ENCODE measurements at places on chromosomes 13 and 19.

DNA sequence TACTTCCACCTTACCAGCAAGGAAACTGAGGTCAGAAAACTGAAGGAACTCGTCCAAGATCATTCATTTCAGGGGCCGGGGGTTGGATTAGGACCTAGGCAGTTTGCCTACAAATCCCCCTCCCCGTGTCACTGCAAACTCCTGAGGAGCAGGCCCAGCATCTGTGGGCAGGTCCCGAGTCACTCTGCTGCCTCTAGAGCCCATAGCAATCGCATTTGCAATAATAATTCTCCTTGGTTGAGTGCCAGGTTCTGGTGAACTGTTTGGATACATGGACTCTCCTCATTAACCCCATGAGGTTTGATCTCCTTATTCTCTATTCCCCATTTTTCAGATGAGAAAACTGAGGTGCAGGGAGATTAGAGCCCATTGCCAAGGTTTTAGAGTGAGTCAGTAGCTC, 903 bp downstream of the PIN1 start:
- no peak for DNase-seq

- DNase-seq, result no peak
These were observed 25.2 kb downstream of the PAN3 start for GRCh38 chr13:28163587-28163986.

DNA sequence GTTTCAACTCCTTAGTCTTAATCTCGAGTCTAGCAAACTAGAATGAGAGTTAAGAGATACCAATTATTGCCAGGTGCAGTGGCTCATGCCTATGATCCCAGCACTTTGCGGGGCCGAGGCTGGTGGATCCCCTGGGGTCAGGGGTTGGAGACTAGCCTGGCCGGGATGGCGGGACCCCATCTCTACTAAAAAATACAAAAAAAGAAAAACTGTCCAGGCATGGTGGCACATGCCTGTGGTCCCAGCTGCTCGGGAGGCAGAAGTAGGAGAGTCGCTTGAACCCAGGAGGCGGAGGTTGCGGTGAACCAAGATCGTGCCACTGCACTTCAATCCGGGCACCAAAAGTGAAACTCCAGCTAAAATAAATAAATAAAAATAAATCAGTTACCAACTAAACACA, 1119.5 kb upstream of the ATXN8OS start:
- no peak for DNase-seq

DNA sequence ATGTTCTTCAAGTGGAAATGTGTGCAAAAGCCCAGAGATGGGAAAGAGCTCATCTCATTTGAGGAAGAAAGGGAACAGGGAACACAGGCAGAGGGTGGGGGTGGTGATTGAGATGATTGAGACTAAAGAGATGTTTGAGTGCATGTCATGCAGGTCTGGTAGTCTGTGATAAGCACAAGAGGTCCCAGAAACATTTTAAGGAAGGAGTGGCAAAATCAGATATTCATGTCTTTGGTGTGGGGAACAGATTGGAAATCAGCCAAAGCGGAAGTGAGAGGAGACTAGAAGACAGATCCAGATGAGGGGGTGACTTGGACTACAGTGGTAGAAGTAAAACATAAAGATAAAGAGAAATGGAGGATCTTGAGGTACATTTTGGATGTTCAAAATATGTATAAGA, 39.4 kb upstream of the DACH1 start:
- DNase-seq, result no peak

DNA sequence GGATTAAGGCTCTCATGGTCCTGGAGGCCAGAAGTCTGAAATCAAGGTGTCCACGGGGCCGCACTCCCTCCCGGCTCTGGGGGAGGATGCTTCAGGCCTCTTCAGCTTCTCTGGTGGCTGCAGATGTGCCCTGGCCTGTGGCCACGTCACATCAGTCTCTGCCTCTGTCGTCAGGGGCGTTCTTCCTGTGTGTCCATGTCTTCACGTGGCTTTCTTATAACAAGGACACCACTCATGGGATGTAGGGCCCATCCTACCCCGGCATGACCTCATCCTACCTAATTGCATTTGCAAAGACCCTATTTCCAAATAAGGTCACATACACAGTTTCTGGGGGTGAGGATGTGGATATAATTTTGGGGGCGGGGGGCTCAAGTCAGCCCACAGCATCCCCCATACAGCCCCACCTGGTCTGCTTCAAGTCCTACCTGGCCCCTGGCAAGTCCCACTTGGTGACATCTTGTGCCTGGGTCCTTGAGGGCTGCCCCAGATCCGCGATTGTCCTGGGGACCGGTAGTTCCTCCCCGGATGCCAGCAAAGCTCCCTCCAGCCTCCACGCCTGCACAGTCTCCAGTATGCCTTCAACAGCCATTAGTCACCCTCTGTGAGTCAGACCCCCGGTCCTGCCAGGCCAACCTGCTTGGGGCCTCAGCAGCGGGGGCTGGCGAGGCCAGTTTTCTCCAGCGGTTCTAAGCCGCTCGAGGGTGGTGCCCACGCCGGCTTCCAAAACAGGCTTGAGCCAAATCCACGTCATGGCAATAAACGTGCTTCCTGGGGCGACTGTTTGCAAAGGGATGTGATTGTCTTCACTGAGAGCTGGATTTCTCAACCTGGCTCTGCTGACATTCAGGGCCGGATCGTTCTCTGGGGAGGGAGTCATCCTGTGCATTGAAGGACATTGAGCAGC, 32.2 kb downstream of the MYO9B start:
- peak; percentile 77 for DNase-seq

DNA sequence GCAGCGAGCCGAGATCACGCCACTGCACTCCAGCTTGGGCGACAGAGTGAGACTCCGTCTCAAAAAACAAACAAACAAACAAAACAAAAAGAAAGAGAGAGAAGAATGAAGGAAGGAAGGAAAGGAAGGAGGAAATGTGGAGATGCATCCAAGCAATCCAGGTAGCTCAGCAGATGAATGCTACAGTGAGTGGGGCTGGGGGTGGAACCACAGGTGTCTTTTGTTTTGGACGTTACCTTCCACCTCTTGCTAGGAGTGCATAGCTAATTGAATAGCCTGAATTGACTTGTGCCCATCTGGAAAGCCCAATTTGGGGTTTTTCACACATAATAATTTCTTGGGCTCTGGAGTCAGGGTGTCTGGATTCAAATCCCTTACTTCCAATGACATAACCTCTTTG, 66.0 kb upstream of the GTF3A start:
- no peak for DNase-seq

DNA sequence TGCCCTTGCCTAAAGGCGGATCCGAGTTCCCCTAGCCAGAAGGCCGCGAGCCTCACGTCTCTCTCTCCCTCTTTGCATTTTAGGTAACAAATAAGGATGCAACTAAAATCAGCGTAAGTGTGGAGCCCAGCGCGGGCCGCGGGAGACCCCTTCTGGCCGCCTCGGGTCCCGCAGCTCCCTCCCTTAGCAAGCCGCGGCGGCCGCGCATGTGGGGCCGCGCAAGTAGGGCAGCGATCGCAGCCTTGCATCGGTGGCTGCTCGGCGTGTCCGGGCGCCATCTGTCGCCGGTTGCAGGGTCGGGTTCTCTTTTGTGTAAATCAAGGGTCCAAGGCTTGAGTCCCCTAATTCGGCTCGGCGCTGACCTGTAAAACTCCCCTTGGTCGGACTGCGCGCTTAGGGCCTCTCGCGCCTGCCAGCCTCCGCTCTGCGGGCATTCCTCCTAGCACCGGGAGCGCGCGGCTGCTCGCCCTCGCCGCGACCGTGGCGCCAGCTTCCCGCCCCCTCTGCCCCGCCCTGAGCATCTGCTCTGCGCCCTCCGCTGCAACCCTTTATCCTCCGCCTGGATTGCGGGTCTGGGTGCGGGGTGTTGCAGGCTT, 2.7 kb downstream of the VSTM2B start:
- peak; percentile 90 for DNase-seq

- peak; percentile 43 for DNase-seq
These were observed 660 bp downstream of the CIC start for GRCh38 chr19:42269478-42270345.

- no peak for DNase-seq
These were observed 8.1 kb upstream of the FPR3 start for GRCh38 chr19:51786646-51787494.

- no peak for DNase-seq
These were observed 12.0 kb downstream of the PLPP2 start for GRCh38 chr19:279231-279630.

GRCh38 chr13:110233181-110233950, 73.6 kb downstream of the COL4A1 start:
- peak; percentile 81 for DNase-seq

GRCh38 chr13:42834946-42835345, 53.6 kb downstream of the FAM216B start:
- DNase-seq, result no peak

GRCh38 chr19:56507446-56508289, at the start of gene ZNF471:
Gene ZNF471 (plus strand): TSS chr19:56507855. CDS start chr19:56511572, 3,717 bp downstream.
- peak; percentile 99 for DNase-seq

DNA sequence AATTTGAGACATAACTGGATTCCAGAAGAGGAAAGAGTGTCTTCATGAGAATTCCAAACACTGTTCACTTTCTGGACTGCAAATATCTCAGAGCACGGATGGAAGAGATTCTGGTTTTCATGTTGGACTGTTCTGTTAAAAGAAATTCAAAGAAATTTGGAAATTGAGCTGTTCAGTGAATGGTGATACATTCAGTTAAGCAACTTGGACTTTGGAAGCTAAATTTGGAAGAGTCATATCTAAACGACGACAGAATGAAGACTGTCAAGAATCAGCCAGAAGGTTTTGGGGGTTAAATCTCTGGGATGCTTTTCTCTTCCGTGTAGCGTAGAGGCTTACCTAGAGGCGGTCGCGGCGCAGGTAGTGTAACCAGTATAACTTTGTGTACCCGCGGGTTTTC, 25.6 kb downstream of the SAFB start:
- no peak for DNase-seq

GRCh38 chr19:55377356-55378131, 918 bp downstream of the TMEM190 start:
- peak; percentile 55 for DNase-seq

GRCh38 chr19:29517946-29518345, 7.8 kb upstream of the VSTM2B start:
- no peak for DNase-seq

DNA sequence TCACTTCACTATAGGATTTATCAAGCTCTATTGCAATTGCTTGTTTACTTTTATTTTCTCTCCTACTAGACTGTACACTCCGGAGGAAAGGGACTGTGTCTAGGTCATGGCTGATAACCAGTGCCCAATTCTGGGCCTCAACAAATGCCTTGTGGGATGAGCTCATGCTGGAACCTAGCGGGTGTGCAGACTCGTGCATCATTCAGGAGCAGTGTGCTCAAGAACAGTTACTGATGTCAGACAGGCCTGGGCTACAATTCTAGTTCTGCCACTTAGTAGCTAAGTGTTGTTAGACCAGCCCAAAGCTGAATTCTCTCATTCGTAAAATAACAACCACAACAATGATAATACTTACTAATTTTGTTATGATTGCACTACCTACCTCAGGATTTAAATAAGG, 95.4 kb downstream of the CYSLTR2 start:
- no peak for DNase-seq
